Progenitor cell of endocrine pancreas (in vitro differentiated cells): ENCODE measurements at places on chromosomes 12 and 14.

DNA sequence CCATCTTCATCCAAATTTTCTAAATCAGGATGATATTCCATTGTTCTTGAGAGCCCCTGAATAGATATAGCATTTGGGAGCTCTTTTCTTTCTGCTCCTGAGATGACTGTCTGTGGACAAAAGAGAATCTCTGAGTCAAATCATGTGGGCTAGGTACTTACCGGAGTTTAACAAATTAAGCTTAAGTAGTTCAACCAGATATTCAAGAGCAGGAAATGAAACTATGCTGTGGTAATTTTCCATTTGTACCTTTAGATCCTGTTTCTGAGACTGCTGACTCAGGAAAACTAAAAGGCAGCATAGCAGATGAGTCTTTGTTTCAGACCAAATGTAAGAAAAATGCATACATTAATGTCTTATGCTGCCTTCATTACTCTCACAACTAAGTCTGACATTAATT is at the start of gene CLEC7A:
Gene CLEC7A (minus strand): TSS at position 158 of the 400 bp plus-strand sequence. CDS start 117 bp downstream, at position 41.
- DNase-seq, result no peak
- H3K4me3 ChIP-seq, result no peak within 1 kb of the TSS
- no peaks in the 10 kb centered on the region for H3K36me3 ChIP-seq

GRCh38 chr12:1553987-1554982 is 40.1 kb downstream of the FBXL14 start:
- H3K36me3 ChIP-seq, result no peaks in the 10 kb centered on the region
- H3K27ac ChIP-seq, result no peak overlapping the region
- H3K4me1 ChIP-seq, result no peaks in the 10 kb centered on the region
- H3K4me3 ChIP-seq, result no peak overlapping the region
- DNase-seq, result no peak

DNA sequence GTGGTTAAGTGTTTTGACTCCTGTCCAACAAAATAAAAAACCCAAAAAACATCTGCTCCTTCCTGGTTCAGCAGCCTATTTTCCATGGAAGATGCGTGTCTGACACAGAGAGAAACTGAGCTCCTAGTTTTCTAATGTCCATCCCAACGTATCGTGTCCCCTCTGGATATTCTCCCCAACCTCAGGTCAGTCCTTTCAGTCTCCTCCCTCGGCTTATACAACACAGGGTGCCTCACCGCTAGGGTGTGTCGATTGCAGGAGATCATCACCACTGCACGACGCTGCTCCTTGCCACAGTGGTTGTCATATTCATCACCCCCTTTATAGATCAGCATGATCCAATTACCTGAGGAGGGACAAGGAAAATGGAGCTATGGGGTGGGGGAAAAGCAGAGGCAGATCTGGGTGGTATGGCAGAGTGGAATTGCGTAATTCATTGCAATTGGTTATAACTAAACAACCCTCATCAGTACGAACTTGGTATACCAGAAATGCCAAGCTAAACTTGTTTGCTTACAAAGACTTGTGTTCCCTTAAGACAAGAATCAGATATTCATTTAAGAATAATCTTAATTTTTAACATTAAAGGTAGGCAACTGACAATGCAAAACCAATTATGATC is 5.8 kb downstream of the M6PR start:
- no peaks in the 10 kb centered on the region for H3K27me3 ChIP-seq
- H3K27ac ChIP-seq, result no peak overlapping the region
- H3K4me3 ChIP-seq, result no peak overlapping the region
- peaks cover 21% of the 10 kb centered on the region for H3K36me3 ChIP-seq
- peaks cover 13% of the 10 kb centered on the region for H3K4me1 ChIP-seq

DNA sequence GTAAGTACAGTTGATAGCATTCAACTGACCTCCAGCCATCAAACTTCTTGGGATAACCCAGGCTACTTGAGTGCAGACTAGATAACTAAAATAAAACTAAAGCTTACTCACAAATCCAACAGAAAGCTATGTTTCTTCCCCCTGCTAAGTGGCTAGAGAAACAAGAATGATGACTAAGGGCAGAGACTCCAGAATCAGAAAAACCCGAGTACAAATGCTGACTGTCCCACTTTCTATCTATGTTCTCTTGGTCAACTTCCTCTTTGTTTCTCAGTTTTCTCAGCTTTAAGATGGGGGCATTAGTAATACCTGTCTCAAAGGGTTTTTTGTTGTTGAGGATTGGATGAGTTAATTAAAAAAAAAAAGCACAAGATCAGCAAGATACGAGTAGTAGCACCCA is 6.1 kb upstream of the NUAK1 start:
- H3K27me3 ChIP-seq, result no peaks in the 10 kb centered on the region
- peaks cover 29% of the 10 kb centered on the region for H3K4me1 ChIP-seq
- no peak for DNase-seq
- H3K27ac ChIP-seq, result no peak overlapping the region
- H3K36me3 ChIP-seq, result no peaks in the 10 kb centered on the region

DNA sequence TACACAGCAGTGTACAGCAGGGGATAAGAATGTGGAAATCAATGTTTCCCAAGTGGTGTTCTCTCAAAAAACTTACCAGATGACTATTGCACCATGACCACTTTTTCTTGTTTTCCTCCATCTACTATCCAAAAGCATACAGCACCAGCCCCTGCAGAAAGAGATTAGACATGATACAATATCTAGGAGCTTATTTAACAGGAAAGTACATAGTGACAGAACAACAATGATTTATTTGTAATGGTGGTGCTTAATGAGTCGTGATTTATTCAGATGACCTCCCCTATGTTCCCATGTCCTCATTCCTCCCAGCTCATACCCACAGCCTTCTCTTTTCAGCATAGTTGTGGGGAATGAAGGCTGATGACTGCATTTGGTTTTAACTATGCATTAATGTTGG is 413.6 kb downstream of the BTG1 start:
- H3K36me3 ChIP-seq, result no peaks in the 10 kb centered on the region
- H3K27me3 ChIP-seq, result no peaks in the 10 kb centered on the region
- H3K4me3 ChIP-seq, result no peak overlapping the region
- no peak overlapping the region for H3K27ac ChIP-seq
- no peaks in the 10 kb centered on the region for H3K4me1 ChIP-seq
- no peak for DNase-seq

- peaks cover 28% of the 10 kb centered on the region for H3K4me1 ChIP-seq
- H3K36me3 ChIP-seq, result peaks cover 10% of the 10 kb centered on the region
- no peak overlapping the region for H3K27ac ChIP-seq
- DNase-seq, result no peak
Measured at GRCh38 chr12:124517260-124518050, 50.0 kb downstream of the NCOR2 start.

DNA sequence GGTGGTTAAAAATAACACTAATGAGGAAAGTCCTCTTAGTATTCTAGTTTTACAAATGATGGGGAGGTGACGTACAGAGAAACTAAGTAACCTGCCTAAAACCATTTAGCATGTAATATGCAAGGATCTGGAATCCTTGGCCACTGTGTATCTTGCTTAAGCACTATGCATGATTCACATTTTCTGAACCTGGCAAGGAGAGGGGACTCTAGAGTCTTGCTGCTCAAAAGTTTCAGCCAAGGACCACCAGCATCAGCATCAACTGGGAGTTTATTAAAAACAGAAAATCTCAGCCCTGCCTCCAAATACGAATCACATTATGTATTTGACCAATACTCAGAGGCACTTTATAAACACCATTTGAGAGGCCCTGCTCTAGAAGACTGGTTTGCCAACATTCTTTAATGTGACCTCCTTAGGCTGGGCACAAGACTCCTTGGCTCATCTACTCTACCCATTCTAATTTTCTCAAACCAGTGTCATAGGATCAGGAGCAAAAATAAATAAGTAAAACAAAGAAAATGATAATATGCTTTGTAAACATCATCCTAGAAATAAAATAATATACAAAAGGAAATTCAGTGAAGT is 52.9 kb downstream of the ABCC9 start:
- H3K27ac ChIP-seq, result no peak overlapping the region
- H3K36me3 ChIP-seq, result no peaks in the 10 kb centered on the region
- no peak for DNase-seq
- H3K4me1 ChIP-seq, result no peaks in the 10 kb centered on the region
- no peak overlapping the region for H3K4me3 ChIP-seq

- no peak overlapping the region for H3K4me3 ChIP-seq
- peaks cover 5% of the 10 kb centered on the region for H3K4me1 ChIP-seq
- no peaks in the 10 kb centered on the region for H3K36me3 ChIP-seq
- H3K27me3 ChIP-seq, result no peaks in the 10 kb centered on the region
- H3K27ac ChIP-seq, result no peak overlapping the region
Measured at GRCh38 chr12:93913845-93914244, 234.5 kb upstream of the PLXNC1 start.

- H3K27ac ChIP-seq, result no peak overlapping the region
- H3K4me3 ChIP-seq, result no peak overlapping the region
- no peak for DNase-seq
Measured at GRCh38 chr14:41297576-41298327, 308.9 kb upstream of the LRFN5 start.

DNA sequence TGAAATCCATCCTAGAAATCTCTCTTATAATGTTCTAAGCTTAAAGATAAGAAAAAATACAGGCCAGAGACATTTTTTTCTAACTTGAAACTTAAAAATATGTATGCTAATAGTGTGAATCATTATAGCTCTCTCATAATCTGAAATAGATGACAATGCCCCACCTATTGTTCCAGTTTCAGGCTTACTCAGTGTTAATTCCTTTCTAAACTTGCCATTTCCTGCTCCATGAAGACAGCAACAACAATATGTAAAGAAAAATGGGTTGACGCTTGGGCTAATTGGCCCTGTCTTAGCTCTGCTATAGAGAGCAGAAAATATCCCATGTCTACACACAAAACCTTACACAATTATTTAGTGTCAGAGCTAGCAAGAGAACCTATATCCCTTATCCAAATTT is 37.1 kb downstream of the LMO3 start:
- peaks cover 5% of the 10 kb centered on the region for H3K36me3 ChIP-seq
- no peak overlapping the region for H3K27ac ChIP-seq
- no peak overlapping the region for H3K4me3 ChIP-seq
- peaks cover 9% of the 10 kb centered on the region for H3K4me1 ChIP-seq

DNA sequence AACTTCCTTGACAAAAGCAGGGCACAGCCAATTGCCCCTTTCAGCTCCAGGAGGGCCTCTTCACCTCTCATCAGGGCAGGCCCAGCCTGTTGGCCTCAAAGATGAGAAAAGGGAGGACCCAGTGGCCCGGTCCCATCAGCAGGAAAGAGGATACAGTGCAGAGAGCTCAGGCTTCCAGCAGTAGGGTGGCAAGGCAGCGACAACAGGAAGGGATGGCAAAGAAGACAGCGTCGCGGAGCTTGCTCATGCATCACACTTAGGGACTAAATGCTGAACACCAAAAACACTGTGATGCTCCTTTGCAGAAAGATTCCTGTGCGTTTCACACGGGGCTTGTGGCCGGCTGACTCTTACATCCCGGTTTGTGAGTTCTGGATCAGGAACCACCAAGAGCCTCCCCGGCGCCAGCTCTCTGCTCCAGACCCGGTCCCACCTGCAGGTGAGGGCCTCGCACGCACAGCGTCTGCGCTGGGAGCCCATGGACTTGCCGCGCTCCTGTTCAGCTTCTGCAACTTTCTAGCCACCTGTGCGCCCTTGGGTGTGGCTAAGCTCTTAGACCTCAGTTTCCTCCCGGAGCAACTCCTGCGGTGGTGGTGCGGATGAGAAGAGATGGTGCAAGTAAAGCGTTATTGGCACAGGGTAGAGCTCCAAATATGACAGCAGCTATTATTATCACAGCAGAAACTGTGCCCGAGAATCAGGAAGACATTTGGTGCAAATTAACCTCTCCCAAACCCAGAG is 15.3 kb upstream of the BCL7A start:
- peaks cover 4% of the 10 kb centered on the region for H3K27me3 ChIP-seq
- peak overlapping the region; percentile 79 for H3K27ac ChIP-seq
- no peak for DNase-seq
- no peak overlapping the region for H3K4me3 ChIP-seq
- H3K36me3 ChIP-seq, result no peaks in the 10 kb centered on the region
- peaks cover 2% of the 10 kb centered on the region for H3K4me1 ChIP-seq

DNA sequence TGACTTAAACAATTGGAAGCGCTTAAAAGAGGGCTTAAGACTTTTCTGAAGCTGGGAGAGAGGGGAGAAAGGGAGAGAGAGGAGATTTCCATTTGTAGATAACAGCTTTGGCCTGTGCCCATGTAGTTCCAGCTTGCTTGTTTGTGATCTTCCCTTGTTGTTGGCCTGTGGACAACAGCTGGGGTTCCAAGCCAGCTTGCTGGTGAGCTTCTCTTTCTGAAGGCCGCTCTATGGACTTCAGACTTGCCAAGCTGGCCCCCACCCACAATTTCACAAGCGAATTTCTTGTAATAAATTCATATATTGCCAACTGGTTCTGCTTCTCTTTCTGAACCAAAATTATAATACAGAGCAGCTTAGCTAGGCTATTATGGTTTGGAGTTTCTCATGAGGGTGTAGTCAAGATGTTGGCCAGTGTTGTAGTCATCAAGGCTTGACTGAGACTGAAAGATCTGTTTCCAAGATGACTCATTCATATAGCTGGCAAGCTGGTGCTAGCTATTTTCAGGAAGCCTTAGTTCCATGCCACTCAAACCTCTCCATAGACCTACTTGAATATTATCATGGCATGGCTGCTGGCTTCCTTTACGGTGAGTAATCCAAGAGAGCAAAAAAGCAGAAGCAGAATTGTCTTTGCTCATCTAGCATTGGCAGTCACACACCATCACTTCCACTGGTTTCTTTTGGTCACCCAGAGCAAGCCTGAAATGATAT is 89.4 kb downstream of the ATP23 start:
- no peak overlapping the region for H3K4me3 ChIP-seq
- no peak overlapping the region for H3K27ac ChIP-seq
- no peak for DNase-seq
- no peaks in the 10 kb centered on the region for H3K4me1 ChIP-seq
- no peaks in the 10 kb centered on the region for H3K36me3 ChIP-seq

GRCh38 chr12:12671850-12672660 is 23.9 kb downstream of the GPR19 start:
- no peaks in the 10 kb centered on the region for H3K27me3 ChIP-seq
- no peak overlapping the region for H3K4me3 ChIP-seq
- H3K36me3 ChIP-seq, result no peaks in the 10 kb centered on the region
- H3K4me1 ChIP-seq, result no peaks in the 10 kb centered on the region

DNA sequence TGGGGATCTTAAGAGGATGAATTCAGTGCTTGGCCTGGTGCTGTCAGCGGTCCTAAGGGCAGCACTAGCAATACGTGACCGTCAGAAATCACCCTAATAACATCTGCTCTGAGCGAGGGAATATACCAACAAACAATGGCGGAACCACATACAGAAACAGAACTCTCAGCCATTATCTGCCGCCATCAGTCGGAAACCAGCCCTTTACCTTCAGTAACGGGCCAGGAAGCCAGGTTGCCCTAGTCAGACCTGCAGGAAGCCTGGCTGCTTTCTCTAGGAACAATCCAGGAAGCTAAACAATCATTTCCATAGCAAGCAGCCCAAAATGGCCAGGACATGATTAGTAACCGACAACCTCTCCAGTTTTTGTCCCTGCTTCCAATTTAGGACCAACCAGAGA is 5.6 kb downstream of the CDCA4 start:
- H3K27ac ChIP-seq, result peak overlapping the region; percentile 49
- no peak overlapping the region for H3K4me3 ChIP-seq
- no peak for DNase-seq
- H3K4me1 ChIP-seq, result peaks cover 25% of the 10 kb centered on the region

- no peaks in the 10 kb centered on the region for H3K4me1 ChIP-seq
- no peaks in the 10 kb centered on the region for H3K36me3 ChIP-seq
- no peak for DNase-seq
- H3K27me3 ChIP-seq, result peaks cover 24% of the 10 kb centered on the region
Measured at GRCh38 chr12:1620092-1620491, 8.9 kb upstream of the WNT5B start.
